ENCODE measurements at places on chromosomes 3 and 15.
A peak's percentile ranks its signal among the peaks of the same experiment; 100 is the strongest.

- no peak for DNase-seq
These were observed 179.6 kb downstream of the NSMCE3 start for GRCh38 chr15:29089731-29090616.

GRCh38 chr15:69080295-69081248 is 66.1 kb downstream of the NOX5 start:
- DNase-seq: no peak

DNA sequence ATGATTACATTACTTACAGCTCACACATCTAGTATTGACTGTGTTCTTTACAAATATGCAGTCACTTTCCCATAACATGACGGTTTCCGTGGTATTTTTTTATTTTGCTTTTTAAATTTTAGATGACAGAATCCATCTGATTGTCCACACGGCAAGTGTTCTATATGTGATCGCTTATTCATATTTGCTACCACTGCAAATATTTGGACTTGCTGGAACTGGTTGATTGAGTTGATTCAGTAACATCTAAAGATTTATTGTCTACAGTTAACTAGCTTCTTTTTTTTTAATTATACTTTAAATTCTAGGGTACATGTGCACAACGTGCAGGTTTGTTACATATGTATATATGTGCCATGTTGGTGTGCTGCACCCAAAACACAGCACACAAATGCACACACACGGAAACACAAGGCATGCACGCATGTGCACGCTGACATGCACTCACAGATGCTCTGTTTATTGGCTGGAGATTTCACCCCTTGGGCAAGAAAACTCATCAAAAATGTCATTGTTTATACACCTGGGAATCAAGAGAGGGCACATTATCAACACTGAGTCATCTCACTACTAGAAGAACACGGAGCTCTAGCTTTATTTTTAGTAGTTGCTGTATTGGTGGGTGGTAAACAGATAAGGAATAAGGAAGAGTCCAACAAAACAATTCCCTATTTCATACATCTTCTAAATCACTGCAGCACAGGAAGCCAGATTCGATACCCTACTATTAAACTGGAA is 16.4 kb downstream of the ARRDC4 start:
- no peak for DNase-seq

GRCh38 chr3:55166576-55167555 is 239.0 kb upstream of the LRTM1 start:
- no peak for DNase-seq

- peak; percentile 22 for DNase-seq
These were observed 193.0 kb downstream of the ATP10A start for GRCh38 chr15:25670025-25670554.

DNA sequence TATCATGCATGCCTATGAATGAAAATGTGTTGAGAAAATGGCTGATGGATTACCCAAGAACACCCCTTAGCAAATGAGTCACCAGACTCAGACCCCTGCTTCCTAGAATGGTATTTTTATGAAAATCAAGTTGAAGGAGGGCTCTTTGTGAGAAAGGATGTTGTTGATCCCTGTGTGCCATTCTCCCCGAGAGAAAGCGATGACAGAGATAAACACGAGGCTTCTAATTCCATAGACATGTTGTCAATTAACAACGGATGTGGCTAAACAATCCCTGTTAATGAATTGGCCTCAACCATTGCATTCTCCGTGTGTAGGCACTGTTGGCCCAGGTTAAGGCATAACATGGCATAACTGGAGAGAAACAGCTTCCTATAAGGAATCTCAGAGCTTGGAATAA is 5.8 kb upstream of the OXTR start:
- DNase-seq: no peak

Measured in progenitor cell of endocrine pancreas (in vitro differentiated cells).